ENCODE measurements at places on chromosomes 3 and 15.

DNA sequence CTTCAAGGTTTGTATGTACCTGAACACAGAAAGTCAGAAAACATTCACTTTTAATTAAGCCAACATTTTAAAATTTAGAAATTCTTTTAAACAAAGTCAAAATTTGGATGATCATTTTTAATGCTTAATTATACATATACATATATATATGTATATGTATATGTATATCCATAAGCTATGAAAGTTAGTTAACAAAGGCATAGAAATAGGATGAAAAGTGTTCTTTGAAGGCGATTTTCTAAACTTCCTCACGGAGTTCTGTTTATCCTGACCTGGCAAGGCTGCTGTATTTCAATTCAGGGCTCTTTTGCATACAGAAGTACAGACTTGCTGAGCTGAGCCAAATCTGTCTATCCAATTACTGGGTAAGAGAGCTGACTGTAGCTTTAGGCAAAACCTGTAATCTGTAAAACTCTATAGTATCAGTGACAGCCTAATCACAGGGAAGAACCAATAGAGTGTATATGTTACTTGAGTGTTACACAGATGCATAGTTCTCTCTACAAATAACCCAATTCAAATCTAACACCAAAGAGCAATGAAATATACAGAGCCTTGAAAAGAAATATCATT, 32.1 kb upstream of the THRB start:
- no peak for DNase-seq

- no peak for DNase-seq
These were observed 15.2 kb upstream of the GBE1 start for GRCh38 chr3:81776643-81777042.

DNA sequence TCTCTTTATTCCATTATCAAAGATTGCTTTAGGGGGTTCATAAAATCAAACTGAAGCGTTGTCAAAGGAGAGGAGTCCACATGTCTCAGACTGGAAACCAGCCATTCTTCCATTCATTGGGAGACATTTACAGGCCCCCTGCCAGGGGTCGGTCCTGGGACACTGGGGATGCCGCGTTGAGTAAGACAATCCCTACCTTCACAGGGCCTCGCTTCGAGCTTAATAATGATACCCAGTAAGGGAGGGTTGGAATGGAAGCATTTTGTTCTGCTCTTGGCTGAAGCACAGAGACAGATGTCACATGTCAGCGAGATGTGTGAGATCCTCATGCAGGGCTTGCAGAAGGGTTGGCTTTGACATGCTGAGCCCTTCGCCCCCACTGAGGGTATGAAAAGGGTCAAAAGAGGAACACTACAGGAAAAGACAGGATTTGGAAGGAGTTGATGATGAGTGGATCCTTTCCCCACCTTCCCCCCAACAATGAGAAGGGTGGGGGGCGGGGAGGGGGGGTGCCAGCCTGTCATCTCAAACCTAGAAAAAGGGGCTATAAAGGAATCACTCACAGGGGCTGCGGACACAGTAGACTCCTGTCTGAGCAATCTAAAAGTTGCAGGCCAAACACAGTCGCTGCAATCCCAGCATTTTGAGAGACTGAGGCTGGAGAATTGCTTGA, 25.6 kb upstream of the ARL8B start:
- no peak for DNase-seq

GRCh38 chr3:134068429-134068828, 38.7 kb upstream of the SLCO2A1 start:
- DNase-seq, result no peak

Data from KG1 (cell line).